CD4-positive, alpha-beta T cell (primary cell): ENCODE measurements at places on chromosomes 5 and 9.

GRCh38 chr9:136881691-136882108 lies 4.6 kb upstream of the TRAF2 start:
- no peak for DNase-seq

DNA sequence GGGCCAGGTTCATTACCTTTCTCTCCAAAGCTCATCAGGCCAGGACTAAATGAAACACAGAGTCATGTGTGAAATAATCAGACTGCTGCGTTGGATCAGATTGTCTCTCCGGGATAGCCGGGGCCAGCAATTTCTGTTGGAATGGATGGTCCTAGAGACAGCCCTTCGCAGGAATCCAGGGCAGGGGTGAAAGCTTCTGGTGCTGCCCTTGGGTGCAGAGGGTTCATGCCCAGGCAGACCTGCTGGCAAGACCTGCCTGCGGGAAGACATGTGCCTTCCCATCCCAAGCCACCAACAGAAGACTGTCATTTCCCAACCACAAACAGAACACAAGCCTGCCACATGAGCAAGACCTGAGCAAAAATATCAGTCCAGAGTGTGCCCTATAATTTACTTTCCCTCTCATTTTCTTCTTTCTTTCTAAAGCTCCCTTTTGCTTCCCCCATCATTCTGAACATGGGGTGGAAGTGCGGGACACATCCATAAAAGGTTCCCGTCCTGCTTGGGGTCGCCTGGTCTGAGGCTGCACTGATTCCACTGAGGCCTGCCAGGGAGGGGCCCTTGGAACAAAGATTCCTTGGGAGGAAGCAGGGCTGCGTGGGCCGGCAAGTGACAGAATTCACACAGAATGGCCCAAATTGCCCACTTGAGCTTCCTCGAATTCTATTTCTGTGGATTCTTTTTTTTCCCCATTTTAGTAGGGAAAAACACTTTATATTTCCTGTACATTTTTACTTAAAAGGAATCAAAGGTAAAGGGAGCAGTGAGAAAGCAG lies 57.3 kb downstream of the UBE2QL1 start:
- DNase-seq: no peak

GRCh38 chr9:34139477-34140146 lies 13.1 kb upstream of the DCAF12 start:
- no peak for DNase-seq

DNA sequence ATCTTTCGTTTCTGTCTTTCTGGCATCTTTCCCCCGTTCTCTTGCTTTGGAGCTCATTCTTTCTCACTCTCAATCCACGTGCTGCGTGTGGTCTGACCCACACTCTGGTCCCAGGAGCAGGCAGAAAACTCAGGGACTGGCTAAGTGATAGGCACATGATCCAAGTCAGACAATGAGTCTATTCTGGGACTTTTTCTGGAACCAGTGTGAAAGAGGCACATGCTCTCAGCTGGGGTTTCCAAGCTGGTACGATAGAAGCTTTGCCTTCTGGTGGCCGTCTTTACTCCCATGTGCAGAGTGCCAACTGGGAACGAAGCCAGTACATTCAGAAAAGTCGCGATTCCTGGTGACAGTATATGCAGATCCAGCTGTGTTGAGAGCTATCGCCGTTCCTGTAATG lies 94.4 kb downstream of the PDZD2 start:
- no peak for DNase-seq

GRCh38 chr5:123875561-123876275 lies 363.7 kb downstream of the CSNK1G3 start:
- DNase-seq: no peak

DNA sequence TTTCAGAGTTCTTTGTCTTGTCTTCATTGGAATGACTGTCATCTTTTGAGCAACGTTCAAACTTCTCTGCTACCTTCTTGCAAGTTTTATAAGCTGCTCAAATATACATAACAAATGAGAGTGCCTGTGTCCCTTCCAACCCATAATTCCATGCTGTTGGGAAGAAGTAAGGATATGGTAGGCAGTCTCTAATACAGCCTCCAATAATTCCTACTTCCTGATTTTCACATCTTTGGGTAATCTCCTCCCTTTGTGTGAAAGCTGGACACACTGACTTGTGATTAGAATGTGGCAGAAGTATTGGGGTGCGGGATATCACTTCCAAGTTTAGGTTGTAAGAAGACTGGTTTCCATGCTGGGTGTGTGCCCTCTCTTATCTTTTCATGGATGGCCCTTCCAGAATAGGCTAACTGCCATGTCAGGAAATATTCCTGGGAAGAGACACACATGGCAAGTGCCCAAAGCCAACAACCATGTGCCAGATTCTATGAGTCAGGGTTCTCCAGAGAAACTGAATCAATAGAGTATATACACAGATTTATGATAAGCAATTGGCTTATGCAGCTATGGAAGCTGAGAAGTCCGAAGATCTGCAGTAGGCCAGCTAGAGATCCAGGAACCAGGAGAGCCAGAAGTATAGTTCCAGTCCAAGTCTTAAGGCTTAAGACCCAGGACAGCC lies 531.3 kb downstream of the NTRK2 start:
- no peak for DNase-seq

DNA sequence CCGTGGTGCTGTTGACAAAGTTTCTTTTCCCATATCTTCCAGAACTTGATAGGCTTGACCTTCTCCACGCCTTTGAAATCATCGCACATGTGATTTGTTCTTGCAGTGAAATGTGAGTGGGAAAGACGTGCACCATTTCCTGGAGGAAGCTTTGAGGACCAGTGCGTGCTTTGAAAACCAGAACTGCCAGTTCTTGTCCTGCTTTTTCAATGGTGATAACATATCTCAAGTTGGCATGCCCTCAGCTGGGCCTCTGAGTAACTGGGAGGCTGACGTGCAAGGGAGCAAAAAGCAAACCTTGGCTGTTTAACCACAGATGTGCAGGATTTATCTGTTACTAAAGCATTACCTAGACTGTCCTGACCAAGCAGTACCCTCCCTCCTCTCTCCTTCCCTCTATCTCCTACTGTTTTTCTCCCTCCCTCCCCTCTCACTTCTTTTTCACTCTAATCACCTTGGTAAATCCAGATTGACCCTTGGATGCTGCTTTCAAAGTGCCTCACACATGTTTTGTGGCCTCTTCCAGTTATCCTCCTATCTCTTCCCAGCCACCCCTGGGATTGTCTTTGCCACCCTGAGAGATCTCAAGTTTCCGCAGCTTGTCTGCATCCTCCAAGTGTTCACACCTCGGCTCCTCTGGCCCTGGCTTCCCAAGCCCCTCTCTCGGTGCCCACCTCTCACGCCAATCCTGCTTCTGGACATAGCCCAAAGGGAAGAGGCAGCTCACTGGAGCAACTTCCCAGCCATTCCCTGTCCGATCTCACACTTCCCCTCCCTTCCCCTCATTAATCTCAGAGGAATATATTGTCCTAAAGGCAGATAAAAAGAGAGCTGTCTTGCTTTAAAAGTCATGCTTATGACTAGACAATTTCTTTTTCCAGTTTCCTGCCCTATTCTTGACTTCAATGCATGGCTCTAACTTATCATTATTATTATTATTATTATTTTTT lies 198.3 kb downstream of the ERCC6L2 start:
- no peak for DNase-seq

DNA sequence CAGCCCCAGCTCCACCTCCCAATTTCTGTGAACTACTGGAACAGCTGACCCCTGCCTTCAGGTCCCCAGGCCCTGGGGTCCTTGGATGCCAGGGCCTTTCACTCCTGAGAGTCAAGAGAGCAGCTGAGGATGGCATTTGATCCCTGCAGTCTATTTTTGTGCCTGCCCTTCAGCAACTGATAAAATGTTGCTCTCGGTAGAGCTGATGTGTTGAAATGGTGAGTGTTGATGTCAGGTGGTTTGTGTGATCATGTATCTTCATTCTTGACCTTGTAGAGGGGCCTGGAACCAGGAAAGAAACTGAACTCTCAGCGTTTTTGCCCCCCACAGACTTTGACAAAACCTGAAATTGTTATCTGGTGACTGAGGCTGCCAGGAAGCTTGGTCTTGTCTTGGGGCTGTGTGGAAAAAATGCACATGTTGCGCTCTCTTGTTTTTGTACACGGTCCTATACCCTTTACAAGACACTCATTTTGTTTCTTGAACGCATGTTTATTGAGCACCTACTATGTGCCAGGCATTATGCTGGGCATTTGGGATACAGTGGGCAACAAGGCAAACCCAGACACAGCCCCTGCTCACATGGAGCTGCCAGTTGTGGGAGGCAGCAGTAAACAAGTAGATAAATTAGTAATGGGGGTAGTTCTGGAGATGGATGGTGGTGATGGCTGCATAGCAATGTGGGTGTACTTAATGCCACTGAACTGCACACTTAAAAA lies 78.3 kb downstream of the PPARGC1B start:
- DNase-seq: no peak
